ENCODE measurements at places on chromosomes 2 and 18. TPM values are rescaled to one million over a fixed set of nuclear protein-coding genes. Genes with fewer than 3 reads are reported as not detected.

GRCh38 chr2:179250095-179250494 is 14.5 kb downstream of the SESTD1 start:
- H3K4me3 ChIP-seq = no peak overlapping the region
- peak; percentile 31 for DNase-seq
- no peaks in the 10 kb centered on the region for H3K36me3 ChIP-seq
- H3K4me1 ChIP-seq = no peaks in the 10 kb centered on the region
- no peaks in the 10 kb centered on the region for H3K27me3 ChIP-seq
- no peak overlapping the region for H3K27ac ChIP-seq

The CELF4 gene
- not detected for total RNA-seq

The TWIST2 gene
- total RNA-seq = not detected

- H3K4me3 ChIP-seq = no peak overlapping the region
- no peak for DNase-seq
- no peaks in the 10 kb centered on the region for H3K27me3 ChIP-seq
These were observed 6.3 kb upstream of the SPP2 start for GRCh38 chr2:234044157-234044556.

The GRP gene
- not detected for total RNA-seq

GRCh38 chr2:30894498-30895119 is 87.4 kb upstream of the CAPN13 start:
- H3K27ac ChIP-seq = no peak overlapping the region
- DNase-seq = no peak
- no peak overlapping the region for H3K4me3 ChIP-seq
- no peaks in the 10 kb centered on the region for H3K4me1 ChIP-seq

The OBSL1 gene
- 0.49 TPM for total RNA-seq

- H3K4me3 ChIP-seq = peak overlapping the region; percentile 89
- peaks cover 28% of the 10 kb centered on the region for H3K36me3 ChIP-seq
These were observed 669 bp downstream of the MARCHF7 start for GRCh38 chr2:159712929-159713420.

DNA sequence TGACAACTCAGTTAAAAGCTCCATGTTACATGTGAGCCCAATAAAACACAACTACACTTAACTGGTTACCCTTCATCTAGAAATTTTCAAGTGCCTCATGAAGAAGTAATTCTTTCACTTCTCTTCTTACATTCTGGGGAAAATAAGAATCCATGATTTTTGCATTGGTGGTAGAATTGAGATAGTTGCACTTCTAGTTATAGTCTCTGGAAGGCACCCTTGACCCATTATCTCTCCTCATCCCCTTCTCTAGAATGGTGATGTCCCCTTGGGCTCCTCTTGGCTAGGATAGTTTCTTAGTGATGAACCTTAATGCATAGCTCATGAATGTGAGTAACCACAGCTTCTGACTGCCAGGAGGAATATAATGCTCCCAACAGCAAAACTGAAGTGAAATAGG is 3.6 kb downstream of the LGALSL start:
- H3K4me3 ChIP-seq = no peak overlapping the region
- H3K27me3 ChIP-seq = no peaks in the 10 kb centered on the region
- H3K36me3 ChIP-seq = no peaks in the 10 kb centered on the region

- no peaks in the 10 kb centered on the region for H3K36me3 ChIP-seq
- no peak for DNase-seq
- no peak overlapping the region for H3K4me3 ChIP-seq
- no peak overlapping the region for H3K27ac ChIP-seq
- H3K4me1 ChIP-seq = no peaks in the 10 kb centered on the region
These were observed 666.9 kb downstream of the PLCL1 start for GRCh38 chr2:198471291-198471690.
